ENCODE measurements at places on chromosomes 16 and 17.
A peak's percentile ranks its signal among the peaks of the same experiment; 100 is the strongest.

- no peak for DNase-seq
Observed at GRCh38 chr16:86524029-86524428, 13.7 kb downstream of the FOXF1 start.

DNA sequence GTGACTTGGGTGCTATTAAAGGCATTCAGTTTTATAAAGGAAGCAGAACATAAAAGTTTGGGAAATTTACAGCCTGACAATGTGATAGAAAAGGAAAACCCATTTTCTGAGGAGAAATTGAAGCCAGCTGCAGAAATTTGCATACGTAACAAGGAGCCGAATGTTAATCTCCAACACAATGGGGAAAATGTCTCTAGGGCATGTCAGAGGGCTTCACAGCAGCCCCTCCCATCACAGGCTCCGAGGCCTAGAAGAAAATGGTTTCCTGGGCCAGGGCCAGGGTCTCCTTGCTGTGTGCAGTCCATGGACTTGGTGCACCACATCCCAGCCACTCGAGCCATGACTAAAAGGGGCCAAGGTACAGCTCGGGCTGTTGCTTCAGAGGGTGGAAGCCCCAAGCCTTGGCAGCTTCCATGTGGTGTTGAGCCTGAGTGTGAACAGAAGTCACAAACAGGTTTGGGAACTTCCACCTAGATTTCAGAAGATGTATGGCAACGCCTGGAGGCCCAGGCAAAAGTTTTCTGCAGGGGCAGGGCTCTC lies 23.9 kb upstream of the TOM1L1 start:
- no peak for DNase-seq

DNA sequence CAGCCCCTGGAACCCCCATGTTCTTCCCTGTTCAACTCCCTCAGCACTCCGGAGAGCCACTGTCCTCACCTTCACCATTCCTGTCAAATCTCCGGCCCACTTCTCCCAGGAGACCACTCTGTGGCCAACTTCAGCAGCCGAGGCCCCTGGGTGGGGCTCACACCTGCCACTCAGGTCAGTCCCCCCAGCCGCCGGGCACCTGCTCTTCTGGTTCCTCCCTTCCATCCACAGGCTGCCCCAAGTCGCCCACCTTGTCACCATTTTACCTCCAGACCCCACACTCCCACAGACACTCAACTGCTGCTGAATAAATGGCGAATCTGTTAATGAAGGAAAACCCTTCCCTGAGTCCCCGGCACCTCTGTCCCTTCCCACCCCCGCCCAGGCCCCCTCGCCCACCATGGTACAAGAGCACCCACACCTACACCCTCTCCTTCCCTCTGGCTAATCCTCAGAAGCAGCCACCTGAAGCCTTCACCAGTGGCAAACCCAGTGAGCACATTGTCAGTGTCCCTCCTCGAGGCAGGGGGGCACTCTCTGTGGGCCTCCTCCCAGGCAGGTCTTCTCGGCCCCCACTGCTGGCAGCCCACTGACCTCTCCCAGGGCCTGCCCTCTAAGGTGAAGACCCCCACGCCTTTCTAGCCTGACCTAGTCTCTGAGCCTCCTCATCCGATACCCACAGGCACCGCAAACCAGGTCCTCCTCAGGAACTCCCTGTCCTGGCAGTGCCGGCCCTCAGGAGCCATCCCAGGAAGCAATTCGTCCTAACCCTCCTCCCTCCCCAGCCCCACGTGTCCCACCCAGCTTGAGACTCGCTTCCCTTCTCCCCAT lies 8.2 kb downstream of the CANT1 start:
- DNase-seq, result no peak

DNA sequence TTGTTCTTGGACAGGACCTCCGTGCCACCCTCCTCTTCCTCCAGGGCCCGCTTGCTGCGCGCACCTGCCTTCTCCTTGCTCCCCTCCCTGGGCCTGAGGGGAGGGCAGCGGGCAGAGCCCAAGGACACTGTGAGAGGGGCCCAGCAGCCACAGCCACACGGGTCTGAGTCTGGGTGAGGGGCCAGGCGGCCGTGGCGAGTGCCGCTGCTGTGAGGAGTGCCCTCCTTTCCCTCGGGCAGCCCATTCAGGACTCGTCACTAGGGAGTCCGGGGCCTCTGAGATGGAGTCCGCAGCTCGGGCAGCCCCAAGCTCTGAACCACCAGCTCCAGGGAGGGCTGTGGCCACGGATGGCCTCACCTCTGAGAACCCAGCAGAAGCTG lies 5.6 kb downstream of the DUS1L start:
- no peak for DNase-seq

- no peak for DNase-seq
Observed at GRCh38 chr16:89924297-89924924, 1.3 kb downstream of the TUBB3 start.

DNA sequence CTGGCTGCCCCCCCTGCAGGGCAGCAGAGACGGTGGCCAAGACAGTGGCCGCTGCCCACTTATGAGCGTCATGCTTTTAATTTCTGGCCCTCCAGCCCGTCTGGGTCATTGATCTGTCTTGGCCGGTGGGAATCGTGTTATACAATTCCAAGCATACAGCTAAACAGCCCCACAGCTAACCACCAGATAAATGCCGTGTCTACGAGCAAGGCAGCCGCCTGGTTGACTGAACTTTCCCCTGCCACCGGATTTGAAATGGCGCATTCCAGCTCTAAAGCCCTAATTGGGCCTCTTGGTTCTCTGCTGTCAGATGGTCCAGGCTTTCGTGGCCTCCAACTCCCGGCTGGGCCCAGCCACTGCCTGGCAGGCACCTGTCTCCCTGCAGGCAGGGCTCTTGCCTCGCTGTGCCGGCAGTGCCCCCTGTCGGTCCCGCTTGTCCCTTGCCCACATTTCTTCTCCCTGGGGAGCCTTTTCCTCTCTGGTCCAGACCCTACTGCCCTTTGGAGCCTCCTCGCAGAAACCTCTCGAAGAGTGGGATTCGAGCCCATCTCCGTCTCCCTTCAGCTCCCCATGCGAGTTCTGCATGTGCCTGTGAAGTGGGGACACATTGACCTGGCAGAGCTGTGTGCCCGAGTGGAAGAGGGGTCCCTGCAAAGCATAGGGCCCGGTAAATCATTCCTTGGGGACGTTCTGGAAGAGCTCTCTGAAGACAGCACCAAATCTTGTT lies 1.8 kb upstream of the RBFOX3 start:
- peak; percentile 58 for DNase-seq

GRCh38 chr17:79583475-79583874 lies 27.4 kb downstream of the RBFOX3 start:
- DNase-seq, result no peak

DNA sequence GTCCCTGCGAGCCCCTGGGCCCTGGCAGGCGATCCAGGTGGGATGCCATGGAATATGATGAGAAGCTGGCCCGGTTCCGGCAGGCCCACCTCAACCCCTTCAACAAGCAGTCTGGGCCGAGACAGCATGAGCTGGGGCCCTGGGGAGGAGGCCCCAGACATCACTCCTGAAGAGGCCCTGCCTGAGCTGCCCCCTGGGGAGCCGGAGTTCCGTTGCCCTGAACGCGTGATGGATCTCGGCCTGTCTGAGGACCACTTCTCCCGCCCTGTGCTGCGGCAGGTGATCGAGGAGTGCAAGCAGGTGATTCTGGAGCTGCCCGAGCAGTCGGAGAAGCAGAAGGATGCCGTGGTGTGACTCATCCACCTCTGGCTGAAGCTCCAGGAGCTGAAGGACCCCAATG lies 33.1 kb downstream of the CDRT15L2 start:
- DNase-seq, result no peak

DNA sequence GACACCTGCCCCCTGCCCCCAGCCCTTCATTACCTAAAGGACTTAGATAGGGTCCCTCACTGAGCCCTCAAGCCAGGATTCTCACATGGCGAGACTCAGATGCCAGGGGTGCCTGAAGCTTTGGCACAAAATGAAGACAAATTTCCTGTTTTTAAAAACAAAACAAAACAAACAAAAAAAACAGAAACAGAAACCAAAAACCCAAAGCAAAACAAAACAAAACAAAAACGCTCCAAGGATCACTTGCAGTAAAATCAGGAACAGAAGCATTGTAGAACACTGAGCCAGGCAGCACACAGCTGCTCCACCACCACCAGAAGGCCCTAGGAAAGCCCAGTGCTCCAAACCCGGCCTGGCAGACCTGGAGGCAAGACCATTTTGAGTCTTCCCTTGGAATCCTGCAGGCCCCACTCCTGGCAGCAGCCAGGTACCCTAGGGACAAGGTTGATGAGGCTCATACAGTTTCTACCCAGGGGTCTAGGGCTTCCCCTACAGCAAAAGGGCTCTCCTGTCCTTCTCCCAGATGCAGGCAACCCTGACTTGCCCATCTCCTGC lies 20.8 kb downstream of the MYO18A start:
- DNase-seq, result no peak

DNA sequence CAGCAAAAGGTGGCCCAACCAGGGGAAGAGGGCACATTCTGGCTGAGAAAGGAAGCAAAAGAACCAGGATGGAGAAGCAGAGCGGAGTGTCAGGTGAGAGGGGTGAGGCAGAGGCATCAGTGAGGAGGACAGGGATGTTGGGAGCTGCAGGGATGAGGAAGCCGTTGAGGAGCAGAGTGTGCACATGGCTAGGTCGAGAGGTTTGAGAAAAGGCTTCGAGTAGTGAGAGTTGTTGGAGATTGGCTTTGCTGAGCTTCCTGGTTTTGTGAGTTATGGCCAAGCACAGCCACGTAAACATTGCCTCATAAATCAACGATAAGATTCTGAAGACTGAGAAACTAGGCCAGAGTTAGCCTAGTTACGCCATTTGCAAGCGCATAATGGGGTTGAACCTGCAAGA lies 26.9 kb downstream of the DNAH2 start:
- no peak for DNase-seq

- no peak for DNase-seq
Observed at GRCh38 chr17:42618442-42619150, 9.1 kb downstream of the TUBG1 start.

- no peak for DNase-seq
Observed at GRCh38 chr17:7388856-7389255, 5.5 kb downstream of the PLSCR3 start.

DNA sequence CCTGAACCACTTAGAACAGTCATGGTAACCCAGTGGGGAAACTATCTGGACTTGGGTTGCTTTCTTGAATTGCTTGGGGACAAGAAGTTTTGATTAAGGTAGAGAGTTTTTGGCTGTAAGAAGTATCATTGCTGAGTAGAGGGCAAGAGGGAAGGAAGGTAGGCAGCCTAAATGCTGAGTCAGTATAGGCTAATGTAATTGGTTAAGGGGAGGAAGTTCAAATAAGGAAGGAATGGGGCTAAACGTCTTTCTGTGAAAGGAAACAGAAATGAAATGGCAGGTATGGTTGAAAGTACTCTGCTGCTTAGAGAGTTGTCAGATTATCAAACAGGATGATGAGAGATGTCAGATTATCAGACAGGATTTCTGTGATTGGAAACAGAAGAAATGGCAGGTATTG lies 20.3 kb downstream of the KPNB1 start:
- no peak for DNase-seq

DNA sequence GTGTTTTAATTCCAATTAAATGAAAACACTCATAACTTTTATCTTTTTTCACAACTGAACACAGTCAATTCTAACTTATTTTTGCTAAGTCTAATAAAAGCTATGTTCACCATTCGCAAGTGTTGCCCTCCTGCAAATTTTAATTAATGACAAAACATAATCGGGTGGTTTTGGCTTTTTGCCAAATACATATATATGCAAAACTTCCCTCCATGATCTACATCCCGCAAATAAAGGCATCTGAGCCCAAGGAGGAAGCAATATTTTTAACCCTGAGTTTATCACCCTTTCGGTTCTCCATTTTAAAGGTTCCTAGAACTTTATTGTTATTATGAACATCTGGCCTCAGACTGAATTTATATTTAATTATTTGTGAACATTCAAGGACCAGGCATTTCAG lies 507.9 kb downstream of the CDH13 start:
- DNase-seq, result no peak

DNA sequence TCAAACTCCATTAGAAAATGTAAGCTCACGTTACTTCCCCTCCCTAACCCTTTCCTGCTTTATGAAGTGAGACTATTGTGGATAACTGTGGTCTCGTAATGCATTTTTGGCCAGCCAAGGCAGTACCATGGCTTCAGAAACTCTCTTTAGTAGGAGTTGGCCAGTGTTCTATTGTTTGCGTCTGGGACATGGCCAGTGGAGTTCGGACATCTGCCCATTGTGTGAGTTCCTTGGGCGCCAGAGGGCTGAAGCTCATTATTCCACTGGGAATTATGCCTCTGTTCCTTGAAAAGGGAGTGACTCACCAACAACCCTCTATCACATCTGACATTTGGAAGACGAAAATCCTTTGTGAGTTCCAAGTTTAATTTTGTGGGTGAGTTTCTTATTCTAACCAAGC lies 319.5 kb upstream of the SOX9 start:
- DNase-seq, result no peak

GRCh38 chr17:43456661-43457361 lies 27.0 kb upstream of the DHX8 start:
- no peak for DNase-seq

DNA sequence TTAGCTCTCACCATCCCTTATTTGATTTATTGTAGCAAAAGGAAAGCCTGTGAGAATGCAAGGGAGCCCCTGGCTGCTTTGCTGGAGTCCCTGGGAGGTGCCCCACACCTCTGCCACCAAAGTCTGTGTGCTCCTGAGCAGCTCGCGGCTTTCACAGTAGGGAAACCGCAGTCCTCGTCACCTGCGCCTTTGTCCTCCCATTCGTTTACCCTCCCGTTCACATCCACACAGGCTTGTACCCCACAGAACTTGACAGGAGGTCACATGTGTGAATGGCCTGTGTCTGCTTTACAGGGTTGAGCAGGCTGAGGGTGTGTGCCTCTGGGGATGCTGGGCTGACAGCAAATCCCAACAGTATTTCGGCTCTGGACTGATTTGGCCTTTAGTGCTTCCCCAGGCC lies 152.5 kb downstream of the LGALS9B start:
- no peak for DNase-seq

DNA sequence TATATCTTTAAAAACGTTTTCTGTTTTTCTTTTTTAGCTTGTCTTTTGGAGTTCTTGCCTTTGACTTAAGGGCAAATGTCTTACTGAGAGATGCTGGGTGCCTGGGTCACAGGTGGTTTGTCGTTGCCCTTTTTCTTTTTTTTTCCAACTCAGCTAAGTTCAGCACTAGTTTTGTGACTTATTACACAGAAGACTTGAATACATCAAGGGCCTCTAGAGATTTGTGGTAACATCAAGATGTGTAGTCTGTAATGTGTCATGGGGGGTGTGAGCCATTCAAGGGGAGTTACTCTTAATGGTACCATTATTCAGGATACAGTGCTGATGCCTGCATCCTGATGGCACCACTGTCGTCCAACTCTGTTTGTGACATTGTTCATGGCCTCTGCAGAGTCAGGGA lies 95.1 kb downstream of the PRKCA start:
- no peak for DNase-seq

- DNase-seq, result no peak
Observed at GRCh38 chr17:82627405-82627804, 20.8 kb downstream of the WDR45B start.
